ENCODE measurements at places on chromosomes 16 and 17.

GRCh38 chr16:49491106-49491670 lies 117.6 kb downstream of the C16orf78 start:
- DNase-seq = peak; percentile 13

- DNase-seq = no peak
These were observed 3.1 kb downstream of the NME2 start for GRCh38 chr17:51169340-51169739.

- DNase-seq = no peak
These were observed 42.1 kb upstream of the DLX4 start for GRCh38 chr17:49926886-49927285.

GRCh38 chr17:80224683-80225082 lies 4.5 kb downstream of the SLC26A11 start:
- no peak for DNase-seq

GRCh38 chr17:48597778-48598631 lies 4.4 kb upstream of the HOXB5 start:
- peak; percentile 33 for DNase-seq

DNA sequence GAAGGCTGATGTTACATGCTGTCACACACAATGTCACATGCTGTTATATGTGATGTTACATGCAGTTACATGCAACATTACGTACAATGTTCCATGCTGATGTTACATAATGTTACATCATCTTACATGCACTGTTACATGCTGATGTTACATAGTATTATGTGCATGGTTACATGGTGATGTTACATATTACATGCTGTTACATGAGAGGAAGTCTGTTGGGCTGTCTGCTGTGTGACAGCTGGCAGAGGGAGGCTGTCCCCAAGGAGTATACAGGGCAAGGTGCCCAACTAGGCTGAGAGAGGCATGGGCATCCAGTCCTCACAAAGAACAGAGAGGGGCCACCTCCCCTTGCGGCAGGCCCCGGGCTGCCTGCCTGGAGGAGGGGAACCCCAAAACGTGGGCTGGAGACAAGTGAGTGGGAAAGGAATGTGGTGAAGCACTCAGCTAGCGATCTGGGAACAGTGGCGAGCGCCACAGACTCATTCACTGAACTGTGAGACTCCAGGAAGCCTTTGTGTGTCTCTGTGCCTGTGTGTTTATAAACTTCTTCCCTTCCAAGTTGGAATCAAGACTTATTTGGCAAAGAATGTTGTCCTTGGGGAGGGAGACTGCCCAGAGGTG lies 30.6 kb downstream of the TMEM92 start:
- peak; percentile 43 for DNase-seq

- DNase-seq = no peak
These were observed 201.5 kb upstream of the CPHXL start for GRCh38 chr16:75927810-75928209.

- no peak for DNase-seq
These were observed 98.9 kb upstream of the GSE1 start for GRCh38 chr16:85514295-85514597.

DNA sequence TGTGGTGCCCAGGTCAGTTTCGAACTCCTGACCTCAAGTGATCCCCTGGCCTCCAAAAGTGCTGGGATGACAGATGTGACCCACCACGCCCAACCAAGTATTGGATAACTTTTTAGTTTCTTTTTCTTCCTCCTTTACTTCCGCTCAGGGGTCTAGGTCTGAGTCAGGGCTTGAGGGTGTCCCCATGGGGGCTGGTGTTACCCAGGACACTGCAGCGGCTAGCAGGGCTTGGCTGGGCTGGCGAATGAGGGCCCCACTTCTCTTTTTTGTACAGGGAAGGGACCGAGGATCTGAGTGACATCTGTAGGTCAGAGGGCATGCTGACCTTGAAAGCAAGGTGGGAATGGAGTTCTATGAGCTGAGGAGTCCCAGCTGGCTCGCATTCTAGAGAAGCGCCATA lies 24.9 kb downstream of the RAB11FIP3 start:
- no peak for DNase-seq

GRCh38 chr17:78173097-78173715 lies 4.8 kb downstream of the SYNGR2 start:
- DNase-seq = no peak

GRCh38 chr16:20851601-20852000 lies 45.3 kb downstream of the REXO5 start:
- peak; percentile 83 for DNase-seq

DNA sequence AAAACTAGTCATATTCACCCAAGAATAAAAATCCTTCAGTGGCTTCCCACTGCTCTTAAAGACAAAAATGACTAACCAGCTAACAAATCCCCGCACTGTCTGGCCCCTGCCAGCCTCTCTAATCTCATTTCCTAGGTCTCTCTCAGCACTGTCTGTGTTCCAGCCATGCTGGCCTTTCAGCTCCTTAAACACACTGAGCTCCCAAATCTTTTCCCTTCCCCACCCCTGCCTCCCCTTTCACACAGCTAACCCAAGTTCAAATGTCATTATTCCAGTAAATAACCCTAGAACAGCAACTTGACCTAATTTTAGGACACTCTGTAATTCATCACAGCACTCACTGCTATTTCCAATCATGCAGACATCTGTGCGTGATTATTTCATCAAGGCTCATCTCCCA lies 7.8 kb downstream of the SHCBP1 start:
- no peak for DNase-seq

DNA sequence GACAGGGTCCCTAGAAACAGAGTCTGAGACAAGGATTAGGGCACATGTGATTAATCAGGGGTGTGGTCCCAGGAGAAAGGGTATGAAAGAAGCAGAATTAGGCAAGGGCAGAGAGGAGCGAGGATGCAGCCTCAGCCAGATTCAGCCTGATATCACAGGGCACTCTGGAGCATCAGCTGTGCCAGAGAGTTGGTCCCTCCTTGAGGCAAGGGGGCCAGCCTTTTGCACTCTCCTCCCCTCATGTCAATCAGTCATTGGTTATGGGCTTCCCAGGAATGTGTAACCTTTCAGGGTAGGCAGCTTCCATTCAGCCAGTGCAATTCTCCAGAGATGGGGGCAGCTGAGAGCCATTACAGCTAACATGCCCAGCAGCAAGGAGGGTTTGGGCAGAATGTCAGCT lies 152.6 kb upstream of the LHX1 start:
- no peak for DNase-seq

DNA sequence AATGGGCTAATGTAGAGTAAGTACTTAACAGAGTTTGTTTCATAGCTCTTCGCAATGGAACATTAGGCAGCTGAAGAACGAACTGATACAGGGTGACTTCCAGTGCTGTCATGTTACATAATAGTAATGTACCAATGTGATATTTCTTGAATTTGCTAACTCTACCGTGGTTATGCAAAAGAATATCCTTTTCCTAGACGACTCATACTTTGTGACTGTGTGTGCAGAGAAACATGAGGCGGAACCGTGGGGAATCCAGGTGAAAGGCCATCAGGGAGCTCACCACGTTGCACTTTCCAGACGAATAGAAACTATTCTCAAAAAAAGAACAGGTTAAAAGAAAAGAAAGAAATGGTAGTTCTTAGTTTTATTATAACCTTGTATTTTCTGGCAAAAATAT lies 13.2 kb downstream of the NOB1 start:
- peak; percentile 18 for DNase-seq

DNA sequence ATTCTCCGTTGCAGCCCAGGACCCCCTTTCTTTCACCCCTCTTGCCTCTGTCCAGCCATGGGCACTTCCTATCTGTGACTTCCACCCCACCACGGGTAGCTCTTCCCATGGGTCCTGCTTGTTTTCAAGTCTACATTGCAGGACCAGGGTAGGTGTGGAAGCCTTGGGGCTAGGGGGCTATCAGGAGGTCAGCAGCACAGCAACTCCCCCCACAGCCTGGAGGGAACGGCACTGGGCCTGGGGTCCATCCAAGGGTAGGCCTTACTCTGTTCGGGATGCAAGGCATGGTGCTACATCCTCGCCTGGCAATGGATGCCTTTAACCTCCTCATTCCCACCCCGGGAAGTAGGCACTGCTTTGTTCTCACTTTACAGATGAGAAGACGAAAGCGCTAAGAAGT lies 109.3 kb downstream of the IRX5 start:
- DNase-seq = no peak

- DNase-seq = no peak
These were observed 8.2 kb upstream of the KRT38 start for GRCh38 chr17:41449008-41449407.

DNA sequence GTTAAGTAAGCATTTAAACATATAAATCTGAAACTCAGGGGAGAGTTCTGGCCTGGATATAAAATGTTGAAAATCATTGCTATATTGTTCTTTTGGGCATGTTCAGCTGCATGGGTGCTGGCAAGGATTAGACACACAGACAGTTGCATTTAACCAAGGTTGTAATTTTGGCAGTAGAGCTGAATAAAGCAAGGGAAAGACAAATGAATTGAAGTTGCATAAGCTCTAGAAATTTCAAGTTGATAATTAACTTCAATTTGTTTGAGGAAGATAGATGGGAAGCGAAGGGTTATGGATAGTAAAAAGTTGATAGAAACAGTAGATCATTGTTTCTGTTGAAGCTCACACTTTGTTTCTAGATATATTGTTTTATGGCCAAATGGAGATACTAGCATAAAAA lies 97.2 kb upstream of the KCNJ18 start:
- DNase-seq = no peak

GRCh38 chr17:77763023-77763422 lies 195.5 kb upstream of the TNRC6C start:
- DNase-seq = no peak

GRCh38 chr16:85271198-85271597 lies 158.9 kb upstream of the CIBAR2 start:
- no peak for DNase-seq

Data from fibroblast of skin of back (primary cell).